ENCODE measurements at places on chromosomes 4 and X.

GRCh38 chrX:8305350-8305749, 134.3 kb upstream of the VCX2 start:
- DNase-seq, result no peak

GRCh38 chr4:179509489-179509888, 2067.3 kb upstream of the AGA start:
- DNase-seq, result no peak

DNA sequence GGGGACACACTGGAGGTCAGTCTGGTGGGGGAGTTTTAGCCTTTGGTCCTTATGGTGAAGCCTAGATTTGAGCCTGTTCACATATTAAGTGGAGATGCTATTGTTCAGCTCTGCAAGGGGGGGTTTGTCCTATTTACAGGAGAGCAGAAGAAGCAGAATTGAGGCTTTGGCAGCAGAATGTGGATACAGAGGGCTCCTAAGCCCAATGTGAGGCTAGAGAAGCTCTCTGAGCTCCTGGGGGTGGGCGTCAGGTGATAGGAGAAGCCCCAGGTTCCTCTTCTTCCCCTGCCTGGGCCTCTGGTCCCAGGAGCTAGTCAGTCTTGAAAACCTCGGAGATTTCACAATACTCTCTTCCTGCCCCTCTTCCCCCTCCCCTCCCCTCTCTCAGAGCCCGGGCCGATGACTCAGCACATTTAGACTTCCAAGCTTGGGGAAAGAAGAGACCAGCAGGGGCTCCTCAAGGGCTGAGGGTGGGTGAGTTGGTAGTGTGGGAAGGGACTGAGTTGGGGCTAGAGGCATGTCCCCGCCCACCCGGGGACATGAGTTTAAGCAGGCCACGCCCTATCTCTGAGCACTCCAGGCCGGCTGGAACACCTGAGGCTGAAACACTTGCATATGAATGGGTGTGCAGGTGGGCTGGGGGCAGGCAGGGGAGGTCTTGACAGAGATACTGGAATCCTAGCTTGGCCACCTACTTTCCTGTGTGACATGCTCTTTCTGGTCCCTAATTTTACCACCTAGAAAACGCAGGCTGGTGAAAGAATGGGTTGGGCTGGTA, 3.4 kb downstream of the TFE3 start:
- DNase-seq, result peak; percentile 68

- DNase-seq, result no peak
Observed at GRCh38 chr4:174864031-174864430, 35.0 kb upstream of the GLRA3 start.

DNA sequence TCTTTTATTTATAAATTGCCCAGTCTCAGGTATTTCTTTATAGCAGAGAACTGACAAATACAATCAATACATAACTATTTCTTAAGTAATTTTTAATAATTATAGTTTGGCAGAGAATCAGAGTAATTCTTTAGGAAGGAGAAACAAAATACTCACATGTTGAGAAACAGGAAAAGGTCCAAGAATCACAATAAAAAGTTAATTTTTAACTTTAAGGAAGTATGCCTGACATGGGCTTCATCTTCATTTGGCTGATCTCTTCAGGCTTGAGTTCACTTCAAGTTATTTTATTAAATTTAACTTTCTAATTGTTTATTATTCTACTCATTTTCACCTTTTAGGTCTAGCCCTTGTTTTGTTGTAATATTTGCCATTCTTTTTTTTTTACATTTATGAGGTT, 36.1 kb upstream of the RNF150 start:
- no peak for DNase-seq

- no peak for DNase-seq
Observed at GRCh38 chr4:139286186-139286698, 6.2 kb upstream of the MGARP start.

DNA sequence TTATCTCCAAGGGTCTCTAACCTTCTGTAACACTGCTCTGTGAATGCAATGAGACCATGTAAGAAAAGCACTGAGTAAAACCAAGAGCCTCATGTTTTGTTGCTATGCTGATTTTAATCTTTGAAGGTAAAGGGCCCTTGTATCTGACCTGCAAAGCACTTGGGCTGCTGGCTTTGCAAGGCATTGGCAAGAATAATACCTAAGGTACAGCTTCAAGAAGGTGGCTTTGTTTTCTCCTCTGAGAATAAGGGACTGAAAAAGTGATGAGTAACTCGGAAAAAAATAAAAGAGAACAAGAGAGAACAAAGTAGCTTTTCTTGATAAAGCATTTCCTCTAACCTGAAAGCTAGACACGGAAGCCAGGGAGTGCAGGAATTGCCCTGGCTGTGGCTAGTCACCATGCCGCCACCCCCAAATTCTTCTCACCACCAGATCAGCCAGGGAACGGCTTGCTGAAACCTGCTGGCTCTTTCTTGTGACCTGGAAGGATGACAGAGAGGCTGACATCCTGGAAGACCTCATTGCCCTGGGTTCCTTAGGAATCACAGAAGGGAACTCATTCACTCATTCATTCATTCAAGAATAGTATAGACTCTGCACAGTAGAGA, 41.8 kb upstream of the HS3ST1 start:
- DNase-seq, result no peak

DNA sequence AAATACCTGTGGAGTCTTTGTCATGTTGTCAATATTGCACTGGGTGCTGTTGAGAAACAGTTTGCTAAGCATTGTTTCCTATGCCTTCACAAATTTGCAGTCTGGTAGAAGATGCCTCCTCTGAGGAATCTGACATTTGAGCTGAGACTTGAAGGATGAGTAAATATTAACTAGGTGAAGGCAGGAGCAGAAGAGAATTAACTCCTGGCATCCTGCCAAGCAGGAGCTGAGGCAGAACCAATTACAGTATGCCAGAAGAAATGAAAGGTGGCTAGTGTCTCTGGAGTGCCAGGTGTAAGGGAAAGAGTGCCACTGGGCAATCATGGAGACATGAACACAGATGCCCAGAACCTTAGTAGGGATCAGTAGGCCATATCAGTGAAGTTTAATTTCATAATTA, 1778.2 kb upstream of the PCDH10 start:
- no peak for DNase-seq

DNA sequence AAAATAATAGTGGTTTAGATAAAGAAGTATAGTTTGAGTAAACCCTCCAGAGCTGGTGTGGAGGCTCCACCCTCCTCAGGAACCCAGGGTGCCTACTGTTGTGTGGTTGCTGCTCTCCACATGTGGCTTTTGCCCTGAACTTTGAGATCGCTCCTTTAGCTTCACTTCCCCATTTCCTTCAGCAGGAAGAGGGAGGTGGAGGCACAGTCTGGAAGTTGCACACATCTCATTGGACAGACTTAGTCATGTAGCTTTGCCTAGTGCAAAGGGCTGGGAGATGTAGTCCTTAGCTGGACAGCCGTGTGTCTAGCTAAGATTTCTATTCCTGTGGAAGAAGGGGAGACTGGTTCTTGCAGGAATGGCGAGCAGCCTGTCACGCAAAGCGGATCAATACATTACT, 37.9 kb downstream of the RGS12 start:
- no peak for DNase-seq

DNA sequence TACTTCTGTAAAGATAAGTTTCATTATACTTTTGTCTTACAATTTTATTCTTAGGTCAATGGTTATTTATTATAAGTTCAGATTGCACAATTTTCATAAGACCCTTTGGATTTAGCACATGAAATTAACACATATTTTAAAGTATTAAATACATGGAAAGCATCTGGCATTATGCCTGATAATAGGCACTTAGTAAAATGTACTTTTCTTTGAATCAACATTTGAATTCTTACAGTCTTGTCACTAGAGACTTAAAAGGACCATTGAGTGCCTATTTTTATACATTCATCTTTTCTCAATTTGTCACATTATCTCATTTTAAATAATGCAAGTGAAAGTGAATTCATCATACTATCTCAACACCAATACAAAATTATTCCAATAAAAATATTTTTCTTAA, 23.0 kb downstream of the NIPAL1 start:
- no peak for DNase-seq

DNA sequence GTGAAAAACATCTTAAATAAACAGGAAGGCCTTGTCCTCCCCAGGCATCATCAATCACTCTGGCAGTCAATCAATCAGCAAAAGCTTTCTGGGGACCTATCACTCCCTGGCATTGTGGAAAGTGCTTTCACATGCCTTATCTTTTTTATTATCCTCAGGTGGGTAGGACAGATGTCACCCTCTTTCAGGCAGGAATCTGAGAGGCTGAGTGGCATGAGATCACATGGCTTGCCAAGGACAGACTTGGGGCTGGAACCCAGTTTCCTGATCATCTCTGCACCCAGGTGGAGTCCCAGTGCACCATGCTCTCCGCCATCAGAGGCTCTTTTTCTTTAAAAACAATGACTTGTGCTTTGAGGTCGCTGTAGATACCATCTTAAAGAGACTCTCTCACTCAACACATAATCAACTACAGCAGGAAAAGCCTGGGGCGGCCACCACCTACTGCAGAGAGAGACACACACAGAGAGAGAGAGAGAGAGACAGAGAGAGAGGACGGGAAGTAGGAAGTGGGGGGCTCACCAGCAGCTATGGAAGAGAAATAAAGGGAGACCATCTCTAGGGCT, 282.7 kb downstream of the PTTG2 start:
- no peak for DNase-seq

- no peak for DNase-seq
Observed at GRCh38 chrX:1222531-1223241, 10.2 kb upstream of the CRLF2 start.

DNA sequence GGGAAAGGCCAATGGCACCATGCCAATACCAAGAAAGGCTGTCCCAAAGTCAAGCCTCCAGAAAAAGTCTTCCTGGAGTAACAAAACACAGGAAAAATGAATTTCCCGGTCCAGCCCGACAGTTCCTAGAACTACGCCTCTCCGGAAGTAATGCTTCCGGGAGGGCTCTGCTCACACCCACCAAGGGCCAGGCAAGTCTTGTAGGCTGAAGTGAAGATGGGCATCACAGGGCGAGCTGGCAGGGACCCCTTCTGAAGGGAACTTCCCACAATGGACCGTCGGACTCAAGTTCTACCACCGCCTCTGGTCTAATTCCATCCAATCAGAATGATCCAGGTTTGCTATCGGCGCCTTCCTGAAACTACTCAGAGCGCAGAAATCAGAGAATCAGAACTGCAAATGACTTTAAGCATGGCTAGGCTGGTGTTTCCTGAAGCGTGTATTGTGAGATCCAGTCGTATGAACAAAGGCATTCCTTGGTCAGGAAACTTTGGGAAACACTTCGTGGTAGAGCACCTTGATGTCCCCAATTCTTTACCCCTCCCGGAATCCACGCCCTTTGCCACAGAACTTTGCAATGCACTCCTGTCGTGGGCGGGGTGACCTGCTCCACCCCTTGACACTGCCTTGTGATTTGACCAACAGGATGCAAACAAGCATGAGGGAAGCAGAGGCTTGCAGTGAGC, 127.8 kb downstream of the BCOR start:
- DNase-seq, result no peak

GRCh38 chr4:141711211-141711610, 74.8 kb downstream of the IL15 start:
- no peak for DNase-seq

DNA sequence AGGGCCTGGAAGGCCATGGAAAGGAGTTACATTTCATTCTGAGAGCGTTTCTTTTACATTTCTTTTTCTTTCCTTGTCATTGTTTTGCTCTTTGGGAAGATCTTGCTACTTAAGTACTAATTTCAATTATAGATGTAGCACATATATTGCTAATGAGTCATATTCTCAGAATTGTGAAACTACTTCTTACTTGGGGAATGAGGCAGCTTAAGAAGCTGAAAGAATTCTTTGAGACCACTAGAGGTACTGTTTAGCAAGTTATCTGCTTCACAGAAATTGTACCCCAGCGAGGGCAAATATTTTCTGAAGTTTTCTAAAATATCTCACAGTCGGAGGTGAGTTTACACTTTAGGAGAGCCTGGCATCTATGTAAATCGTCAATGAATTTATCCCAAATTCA, 100.6 kb downstream of the AFF2 start:
- DNase-seq, result no peak

- no peak for DNase-seq
Observed at GRCh38 chr4:48367016-48367415, 25.7 kb downstream of the SLAIN2 start.

GRCh38 chr4:113540859-113541258, 220.7 kb downstream of the CAMK2D start:
- DNase-seq, result no peak

DNA sequence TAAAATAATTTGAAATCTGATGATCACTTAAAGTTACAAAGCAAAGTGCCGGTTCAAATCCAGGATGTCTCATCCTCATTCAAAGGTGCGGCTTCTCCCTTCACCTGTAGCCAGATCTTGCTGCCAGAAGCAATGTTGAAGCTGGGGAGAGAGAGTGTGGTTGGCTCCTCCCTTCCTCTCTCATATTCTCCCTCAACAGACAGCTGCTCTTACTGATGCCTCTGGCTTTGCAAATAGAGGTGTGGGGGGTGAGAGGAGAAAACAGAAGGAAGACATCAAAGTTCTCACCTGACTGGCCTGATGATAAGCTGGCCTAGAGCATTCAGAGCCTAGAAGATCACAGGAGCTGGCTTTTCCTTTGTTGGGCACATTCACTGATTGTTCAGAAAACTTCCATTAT, 28.3 kb upstream of the BTC start:
- DNase-seq, result no peak

DNA sequence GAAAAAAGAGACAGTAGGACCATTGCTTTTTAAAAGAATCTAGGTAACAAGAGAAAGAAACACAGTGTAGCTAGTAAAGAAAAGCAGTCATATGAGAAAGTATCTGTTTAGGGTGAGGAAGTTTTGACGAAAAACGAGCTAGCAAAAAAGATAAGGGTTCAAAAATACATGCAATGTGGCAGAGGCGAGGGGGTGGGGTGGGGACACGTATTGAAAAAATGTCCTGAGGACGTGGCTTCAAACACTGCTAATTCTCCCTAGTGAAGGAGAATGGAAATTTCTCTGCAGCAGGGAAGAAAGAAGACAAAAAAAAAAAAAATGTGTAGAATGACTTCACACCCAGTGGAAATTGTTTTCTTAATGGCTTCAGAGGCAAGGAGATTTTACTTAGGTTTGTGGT, 856.4 kb upstream of the INTU start:
- no peak for DNase-seq

DNA sequence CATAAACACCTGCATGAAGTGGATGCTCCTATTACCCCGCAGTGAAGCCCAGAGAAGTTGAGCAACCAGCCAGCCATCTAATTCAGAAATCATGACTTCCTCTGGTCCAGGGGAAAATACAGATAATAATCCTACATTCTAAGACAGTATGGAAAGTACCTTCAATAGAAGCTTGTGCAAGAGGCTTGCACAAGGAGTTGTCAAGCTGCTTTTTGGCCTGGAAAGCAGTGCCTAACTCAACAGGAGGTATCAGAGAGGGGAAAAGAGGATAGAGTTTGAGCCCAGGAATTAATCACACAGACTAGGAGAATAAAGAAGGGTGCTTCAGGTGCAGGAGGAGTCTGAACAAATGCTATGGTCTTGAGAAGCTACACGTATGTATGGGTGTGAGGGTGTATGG, 26.7 kb downstream of the TMEM192 start:
- no peak for DNase-seq

DNA sequence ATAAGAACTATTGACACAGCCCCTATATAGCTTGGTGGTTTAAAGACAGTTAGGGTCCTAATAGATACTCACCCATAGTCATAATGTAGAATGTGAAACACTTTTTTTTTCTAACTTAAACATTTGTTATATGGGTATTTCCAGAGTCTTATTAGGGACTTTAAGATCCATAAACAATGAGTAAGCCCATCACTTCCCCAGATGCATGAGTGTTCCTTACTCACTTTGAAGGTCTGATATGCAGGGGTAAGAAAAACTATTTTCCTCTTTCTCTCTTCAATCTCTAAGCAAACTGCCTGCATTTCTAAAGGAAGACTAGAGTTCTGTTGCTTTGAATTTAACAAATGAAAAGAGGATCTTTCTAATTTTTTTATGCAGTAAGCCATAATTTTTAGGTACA, 443.6 kb upstream of the PITX2 start:
- DNase-seq, result no peak

All from H1 (cell line).